Lung (tissue), 17 donors: ENCODE measurements at places on chromosomes 4 and X. TPM values are rescaled to one million over a fixed set of nuclear protein-coding genes. Genes with fewer than 3 reads are reported as not detected.

ARX gene
- total RNA-seq = 1.8 TPM

TCEAL4 gene
- total RNA-seq = 35.6 TPM

NHSL2 gene
- total RNA-seq = 9.9 TPM

IQSEC2 gene
- total RNA-seq = 10.3 TPM

SORBS2 gene
- 38.4 TPM for total RNA-seq

AKAP14 gene
- 7.9 TPM for total RNA-seq

BTK gene
- 15.5 TPM for total RNA-seq

ZMAT1 gene
- 5.9 TPM for total RNA-seq

CFP gene
- 23.6 TPM for total RNA-seq

HTN1 gene
- total RNA-seq = not detected

F8 gene
- 38.1 TPM for total RNA-seq

ANOS1 gene
- total RNA-seq = 44.2 TPM

HMGB2 gene
- total RNA-seq = 57.9 TPM

DNA sequence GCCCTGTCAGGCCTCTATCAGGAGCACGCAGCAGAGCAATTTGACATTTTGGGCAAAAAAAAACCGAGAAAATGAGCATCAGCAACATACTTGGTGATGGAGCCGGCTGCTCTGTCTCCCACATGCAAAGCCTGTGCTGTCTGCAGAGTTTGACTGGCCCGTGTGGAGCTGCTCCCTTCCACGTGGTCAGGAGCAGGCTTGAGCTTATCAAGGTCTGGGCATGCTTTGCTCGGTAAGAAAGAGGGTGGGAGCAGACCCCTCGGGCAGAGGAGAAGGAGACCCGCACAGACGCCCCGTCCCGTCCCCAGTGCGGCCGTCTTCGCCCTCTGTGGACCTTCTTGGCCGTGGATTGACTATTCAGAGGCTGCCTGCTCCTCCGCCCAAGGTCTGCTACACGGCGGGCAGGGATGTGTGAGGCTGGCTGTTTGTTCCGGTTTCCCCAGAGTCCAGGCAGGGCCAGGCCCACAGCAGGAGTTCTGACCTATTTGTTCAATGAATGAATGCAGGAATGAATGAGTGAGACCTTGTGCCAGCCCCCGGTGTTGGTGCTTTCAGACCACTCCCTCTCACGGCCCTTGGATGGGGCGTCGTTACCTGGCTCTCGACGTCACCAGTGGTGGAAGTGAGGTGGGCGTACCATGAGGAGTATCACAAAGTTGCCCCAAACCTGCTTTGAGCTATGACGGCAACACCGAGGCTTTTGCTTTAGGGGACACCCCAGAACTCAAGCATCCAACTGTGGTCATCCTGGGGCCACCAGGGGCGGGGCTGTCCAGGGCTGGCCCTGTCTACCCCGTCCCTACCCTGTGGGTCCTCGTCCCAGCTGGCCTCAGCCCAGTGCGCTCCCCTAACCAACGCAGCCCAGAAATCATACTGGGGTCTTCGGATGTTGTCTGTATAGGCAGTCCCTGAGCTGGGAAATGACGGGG lies 54.7 kb upstream of the ADRA2C start:
- no peak for DNase-seq

DNA sequence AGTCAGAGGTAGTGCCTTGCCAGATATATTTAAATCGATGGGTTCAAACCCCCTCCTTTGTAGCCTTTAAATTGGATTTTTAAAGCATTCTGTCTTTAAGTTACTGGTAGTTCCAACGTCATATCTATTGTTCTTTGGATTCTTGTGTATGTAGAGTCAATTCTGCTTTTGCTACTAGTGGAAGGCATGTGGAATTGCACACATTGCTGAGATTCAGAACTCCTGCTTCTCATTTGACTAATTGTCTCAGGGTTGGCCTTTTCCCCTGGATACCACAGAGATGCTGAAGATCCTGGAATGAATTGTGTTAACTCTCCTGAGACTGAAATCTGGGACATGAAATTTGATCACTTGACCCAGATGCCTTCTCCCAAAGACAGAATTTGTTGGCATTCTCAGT lies 328.3 kb upstream of the RPS6KA3 start:
- DNase-seq = no peak

GRCh38 chr4:1690698-1691097 lies 6.6 kb upstream of the FAM53A start:
- DNase-seq = no peak

DNA sequence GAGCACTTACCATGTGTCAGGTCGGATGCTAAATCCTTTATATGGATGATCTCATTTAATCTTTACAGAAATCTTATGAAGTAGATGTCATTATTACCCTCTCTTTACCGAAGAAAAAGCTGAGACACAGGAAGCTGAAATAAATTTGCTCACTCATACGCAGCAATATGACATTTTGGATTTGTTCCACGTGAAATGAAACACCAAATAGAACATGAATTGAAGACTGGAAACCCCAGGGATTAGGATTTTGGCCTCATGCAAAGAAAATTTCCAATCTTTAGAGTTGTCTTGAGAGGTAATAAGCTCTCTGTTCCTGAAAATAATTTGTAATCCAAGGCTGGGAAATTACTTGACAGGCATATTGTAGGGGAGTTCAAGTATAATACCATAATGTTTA lies 354.4 kb upstream of the CLNK start:
- DNase-seq = peak; percentile 40

DNA sequence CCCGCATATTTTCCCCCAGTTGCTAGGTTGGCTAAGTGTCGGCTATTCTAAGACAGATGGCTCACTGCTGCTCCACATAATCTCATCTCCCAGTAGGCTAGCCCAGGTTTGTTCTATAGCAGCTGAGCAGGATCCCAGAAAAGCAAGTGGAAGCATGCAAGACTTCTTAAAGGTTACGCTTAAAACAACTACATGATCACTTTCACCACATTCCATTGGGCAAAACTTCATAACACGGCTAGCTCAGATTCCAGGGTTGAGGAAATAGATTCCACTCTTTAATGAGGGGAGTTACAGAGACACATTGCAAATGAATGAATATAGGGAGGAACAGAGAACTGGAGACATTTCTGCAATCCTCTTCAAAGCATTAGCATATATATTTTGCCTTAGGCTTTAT lies 12.9 kb upstream of the RAB33B start:
- no peak for DNase-seq

DNA sequence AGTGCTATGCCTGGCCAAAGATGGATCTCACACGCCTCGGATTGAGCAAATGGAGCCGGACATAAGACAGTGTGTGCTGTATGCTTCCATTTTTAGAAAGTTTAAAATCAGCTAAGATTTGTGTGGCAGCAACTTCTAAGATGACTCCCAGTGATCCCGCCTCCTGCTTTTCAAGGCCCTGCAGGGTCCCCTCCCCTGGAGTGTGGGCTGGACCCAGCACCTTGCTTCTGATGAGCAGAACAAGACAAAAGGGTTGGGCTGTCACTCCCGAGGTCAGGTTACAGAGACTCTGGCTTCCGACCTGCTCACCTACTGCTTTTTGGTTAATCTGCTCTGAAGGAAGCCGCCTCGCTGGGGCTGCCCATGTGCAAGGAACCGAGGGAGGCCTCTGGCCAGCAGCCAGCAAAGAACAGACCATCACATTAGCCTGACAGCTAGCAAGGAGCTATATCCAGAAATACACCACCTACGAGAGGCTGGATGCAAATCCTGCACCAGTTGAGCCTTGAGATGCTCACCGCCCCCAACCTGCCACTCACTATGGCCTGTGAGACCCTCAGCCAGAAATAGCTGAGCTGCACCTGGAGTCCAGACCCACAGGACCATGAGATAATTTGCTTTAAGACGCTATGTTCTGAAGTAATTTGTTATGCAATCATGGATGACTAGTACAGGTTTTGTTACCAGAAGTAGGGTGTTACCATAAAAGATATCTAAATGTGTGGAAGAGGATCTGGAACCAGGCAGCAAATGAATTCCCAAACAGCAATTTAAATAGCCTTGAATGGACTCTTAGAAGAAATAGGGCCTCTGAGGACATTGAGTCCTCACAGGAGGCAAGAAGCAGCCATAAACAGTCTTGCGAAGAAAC lies 47.6 kb downstream of the CRMP1 start:
- DNase-seq = peak; percentile 34

GRCh38 chr4:14644580-14645282 lies 357.6 kb upstream of the CPEB2 start:
- peak; percentile 24 for DNase-seq

GRCh38 chr4:87141428-87141827 lies 79.0 kb downstream of the KLHL8 start:
- DNase-seq = no peak

DNA sequence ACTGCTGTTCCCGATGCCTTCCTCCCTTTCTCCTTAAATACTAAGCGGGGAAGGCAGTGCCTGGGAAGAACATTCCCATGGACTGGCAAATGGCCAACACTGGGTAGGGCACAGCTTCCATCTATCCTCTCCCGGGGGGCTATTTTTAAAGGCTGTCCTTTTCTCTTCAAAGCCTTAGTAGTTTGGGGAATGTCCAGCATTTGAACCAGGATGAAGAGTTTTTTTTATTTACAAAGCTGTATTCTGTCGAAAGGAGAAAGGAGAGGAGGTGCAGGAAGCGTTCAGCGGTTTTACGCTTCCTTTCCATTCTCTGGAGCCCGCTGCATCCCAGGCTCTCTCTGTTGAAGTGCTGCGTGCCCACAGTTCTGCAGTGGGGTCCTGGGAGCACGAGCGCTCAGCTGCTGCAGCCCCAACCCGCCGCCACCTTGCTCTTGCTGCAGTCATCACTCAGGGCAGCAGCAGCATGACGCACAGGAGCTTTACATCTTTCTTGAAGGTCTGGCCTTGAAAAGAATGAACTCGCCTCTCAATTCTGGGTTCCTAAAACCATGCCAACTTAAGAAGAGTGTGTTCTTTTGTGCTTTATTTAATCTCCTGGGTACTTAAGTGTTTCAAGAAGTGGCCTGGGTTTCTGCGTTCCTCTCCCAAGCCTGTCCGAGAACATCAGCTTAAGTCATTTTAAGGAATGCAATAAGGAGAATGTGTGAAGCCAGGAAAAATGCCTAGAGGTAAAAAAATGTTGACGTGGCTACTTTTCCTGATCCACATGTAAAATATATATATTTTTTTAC lies 427.2 kb downstream of the MAPK10 start:
- peak; percentile 44 for DNase-seq

DNA sequence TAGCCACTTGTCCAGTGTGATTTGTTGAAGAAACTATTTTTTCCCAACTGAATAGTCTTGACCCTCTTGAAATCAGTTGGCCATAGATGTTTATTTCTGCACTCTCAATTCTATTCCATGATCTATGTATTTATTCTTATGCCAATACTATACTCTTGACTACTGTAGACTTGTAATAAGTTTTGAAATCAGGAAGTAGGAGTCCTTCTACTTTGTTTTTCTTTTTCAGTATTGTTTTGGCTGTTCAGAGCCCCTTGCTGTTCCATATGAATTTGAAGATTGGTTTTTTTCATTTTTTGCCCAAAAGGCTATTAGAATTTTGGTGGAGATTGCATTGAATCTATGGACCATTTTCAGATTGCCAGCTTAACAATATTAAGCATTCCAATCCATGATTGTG lies 10.2 kb downstream of the SAP30 start:
- no peak for DNase-seq

DNA sequence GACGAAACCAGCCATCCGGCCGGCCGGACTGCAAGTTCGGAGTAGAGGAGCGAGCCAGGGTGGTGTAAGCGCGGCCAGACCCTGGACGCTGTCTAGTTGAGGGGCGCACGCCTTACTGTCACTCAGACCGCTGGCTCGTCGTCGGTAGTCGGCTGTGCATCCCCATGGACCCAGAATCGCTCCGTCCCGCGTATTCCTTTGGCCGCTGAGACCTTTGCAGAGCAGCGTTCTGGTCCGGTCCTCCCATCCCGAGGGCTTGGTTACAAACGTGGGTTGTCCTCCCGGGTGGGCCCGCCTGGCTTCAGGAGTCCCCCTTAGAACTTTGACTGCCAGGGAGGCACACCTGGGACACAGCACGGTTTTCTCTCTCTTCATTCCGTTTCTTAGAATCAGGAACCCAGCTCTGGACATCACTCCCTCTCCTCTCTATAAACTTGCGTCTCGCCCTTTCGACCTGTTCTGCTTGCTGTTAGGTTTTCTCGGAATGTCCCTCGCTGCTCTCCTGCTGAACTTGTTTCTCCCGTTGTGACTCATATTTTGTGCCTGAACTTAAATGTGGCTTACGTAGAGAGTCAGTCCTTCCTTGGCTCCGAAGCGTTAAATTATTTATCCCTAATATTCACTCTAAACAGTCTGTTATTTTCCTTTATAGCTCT lies 672 bp downstream of the PGM2 start:
- peak; percentile 36 for DNase-seq

GRCh38 chr4:4859799-4860599 lies 534 bp downstream of the MSX1 start:
- DNase-seq = no peak

- peak; percentile 44 for DNase-seq
Measured at GRCh38 chrX:15567886-15568616, 32.7 kb downstream of the ACE2 start.

- DNase-seq = no peak
Measured at GRCh38 chr4:78512357-78512920, 39.1 kb upstream of the ANXA3 start.

DNA sequence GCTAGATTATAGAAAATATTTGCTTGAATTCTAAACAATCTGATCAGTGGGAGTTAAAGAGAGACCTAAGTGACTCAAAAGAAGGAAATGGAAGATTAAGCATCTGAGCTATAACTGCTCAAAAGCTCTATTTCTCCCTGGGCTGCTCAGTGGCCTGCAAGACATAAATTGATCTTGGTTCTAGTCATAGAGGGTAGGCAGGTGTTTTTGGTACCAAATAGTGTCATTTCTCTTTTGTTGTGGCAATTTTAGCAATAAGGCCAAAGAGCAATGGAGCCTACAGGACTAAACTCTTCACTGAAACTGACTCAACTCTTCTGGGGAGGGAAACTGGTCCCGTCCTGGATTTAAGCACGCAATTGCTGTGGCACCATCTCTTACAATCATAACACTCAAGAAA lies 33.9 kb upstream of the BMP2K start:
- no peak for DNase-seq

GRCh38 chr4:65831828-65832227 lies 161.5 kb upstream of the EPHA5 start:
- no peak for DNase-seq
